AG08395 (cell line): ENCODE measurements at places on chromosomes 5 and 9.

DNA sequence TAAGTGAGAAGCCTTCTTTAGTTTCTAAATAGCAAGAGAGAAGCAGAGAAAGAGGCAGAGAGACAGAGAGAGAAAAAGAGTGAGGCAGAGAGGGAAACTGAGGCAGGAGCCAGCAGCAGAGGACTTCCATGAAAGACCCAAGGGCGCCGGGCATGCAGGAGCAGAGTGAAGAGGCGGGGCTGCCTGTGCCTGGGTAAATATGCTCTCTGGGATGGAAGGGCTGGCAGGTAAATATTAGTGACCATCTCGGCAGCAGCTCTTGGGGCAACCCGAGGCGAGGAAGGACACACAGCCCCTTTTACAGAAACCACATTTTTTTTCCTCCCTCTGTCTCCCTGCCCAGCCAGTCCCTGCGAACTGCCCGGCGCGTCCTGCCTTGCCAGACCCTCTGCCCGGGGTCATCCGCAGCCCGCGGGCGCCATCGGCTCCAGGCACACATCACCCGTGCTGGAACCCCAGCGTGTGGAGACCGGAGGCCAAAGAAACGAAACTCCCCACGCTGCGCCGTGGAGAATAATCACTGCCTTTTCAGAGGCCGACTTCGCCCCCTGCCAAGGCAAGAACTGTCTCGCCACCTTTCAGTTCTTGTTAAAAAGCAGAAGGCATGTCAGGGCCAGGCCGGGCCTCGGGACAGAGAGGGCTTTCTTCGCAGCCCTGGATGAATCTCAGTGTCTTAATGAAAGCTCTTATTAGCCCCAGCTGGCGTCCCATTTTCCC is 61.3 kb downstream of the BOD1 start:
- no peak for DNase-seq

DNA sequence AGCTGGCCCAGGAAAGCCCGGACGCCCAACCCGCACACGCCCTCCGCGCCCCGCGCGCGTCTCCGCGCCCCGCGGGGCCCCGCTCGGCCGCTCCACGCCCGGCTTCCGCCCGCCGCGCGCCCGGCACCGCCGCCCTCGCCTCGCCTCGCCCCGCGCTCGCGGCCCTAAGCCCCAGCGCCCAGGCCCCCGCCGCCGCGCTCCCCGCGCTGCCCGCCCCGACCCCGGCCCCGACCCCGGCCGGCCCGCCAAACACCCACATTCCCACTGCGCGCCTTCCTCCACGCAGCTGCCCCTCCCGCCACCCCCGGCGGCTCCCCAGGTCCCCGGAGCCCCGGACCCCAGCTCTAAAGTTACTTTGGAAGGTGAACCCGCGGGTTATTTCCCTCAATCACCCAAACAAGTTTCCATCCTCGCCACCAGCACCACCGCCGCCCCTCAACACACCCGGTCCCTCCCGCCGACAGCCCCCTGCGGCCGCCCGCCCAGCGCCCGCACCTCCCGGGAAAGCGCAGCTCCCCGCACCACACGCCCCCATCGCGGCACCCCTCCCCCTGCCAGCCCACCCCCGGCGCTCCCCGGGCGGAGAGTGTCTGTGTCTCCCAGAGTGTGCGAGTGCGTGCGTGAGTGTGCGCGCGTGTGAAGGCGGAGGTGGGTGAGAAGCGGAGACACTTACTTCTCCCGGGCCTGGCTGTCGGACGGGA is 439 bp downstream of the SSBP2 start:
- DNase-seq: peak; percentile 22

DNA sequence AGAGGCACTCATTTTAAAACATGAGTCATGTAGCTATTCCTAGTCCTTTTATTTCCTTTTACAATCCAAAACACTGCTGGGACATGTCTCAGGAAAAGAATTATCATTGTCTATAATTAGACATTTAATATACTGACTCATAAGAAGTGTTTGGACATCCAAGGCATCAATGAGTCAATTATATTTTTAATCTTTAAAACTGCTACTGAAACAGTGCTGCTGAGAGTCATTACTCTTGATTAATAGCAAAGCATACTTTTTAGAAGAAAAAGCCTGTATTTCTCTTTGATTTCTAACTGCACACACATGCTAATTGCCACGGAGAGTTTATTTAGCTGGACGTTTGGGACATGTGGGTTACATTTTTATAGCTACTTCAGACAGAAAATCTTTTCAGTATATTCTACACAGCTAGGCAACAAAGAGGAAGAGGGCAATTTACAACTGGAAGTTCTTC is 1249.0 kb upstream of the CDH18 start:
- no peak for DNase-seq

DNA sequence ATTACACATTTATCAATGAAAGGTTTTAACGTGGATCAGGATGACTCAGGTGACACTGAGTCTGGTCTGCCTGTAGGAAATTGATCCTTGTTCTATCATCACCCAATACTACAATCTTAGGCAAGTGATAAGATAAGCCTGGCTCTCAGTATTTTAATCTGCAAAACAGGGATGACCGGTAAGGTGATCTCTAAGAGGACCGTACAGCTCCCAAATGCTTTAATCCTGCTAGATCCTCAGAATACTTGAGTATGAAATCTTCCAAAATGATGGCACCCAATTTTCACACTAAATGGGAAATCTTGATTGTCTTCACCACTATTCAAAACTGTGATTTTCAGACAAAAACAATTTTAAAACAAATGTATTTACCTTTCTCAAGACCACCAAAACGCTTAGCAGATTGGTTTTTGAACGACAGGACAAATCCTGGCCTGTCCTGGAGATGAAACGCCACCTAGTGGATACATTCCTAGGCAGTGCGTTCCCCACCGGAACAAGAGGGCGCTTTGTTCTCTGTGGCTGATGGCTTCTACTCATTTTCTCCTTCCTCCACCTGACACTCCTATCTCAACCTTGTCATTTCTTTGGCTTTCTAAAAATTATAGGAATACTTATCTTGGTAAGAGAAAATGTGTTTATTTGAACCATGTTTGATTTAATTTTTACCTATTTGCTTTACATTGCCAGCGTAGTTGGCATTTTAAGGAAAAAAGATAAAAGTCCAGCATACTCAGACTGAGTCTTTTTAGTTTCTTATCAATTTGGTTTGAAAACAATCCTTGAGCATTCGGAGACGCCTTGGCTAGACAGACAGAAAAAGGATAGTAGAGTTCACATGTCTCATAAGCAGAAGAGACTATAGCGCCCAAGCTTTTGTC is 41.2 kb upstream of the VCAN start:
- DNase-seq: peak; percentile 54

- peak; percentile 47 for DNase-seq
Observed at GRCh38 chr5:167916706-167917105, 374.7 kb upstream of the WWC1 start.

GRCh38 chr9:76643399-76644117 is 120.7 kb upstream of the PCA3 start:
- no peak for DNase-seq

GRCh38 chr9:33227741-33228140 is 12.2 kb upstream of the SPINK4 start:
- no peak for DNase-seq

GRCh38 chr5:115320006-115320405 is 23.6 kb upstream of the CCDC112 start:
- DNase-seq: no peak

DNA sequence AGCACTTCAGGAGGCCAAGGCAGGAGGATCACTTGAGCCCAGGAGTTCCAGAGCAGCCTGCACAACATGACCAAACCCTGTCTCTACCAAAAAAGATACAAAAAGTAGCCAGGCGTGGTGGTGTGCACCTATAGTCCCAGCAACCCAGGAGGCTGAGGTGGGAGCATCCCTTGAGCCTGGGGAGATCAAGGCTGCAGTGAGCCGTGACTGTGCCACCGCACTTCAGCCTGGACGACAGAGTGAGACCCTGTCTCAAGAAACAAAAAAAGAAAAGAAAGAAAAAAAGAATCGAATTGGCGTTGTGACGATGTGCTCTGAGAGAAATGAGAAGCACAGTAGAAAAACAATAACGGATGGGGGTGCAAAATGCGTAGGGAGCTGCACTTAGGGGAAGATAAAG is 101.4 kb downstream of the NDFIP1 start:
- no peak for DNase-seq

DNA sequence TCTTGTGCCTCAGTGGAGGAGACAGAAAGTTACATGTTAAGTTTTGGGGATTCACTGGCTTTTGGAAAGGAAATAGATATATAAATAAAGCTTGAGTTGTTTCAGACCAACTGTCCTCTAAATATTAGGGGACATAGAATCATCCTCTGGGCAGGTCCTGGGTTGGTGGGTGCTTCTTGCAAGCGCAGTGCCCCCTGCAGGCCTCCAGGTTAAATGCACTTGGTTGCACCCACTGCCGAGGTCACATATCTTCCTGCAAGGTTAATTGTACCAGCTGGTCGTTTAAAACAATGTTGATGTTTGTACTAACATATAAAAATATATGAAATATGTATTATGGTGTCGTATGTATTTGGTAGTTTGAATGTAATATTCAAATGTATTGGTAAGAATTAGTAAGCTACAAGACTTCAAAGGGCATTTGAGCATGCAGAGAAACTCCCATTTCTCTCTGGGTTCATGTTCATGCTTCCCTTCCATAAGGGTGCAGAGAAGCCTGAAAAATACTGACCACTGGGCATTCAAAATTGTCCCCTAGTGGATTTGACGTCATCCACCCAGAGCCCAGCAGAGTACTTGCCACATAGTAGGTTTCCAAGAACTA is 87.0 kb downstream of the ZNF618 start:
- peak; percentile 55 for DNase-seq

DNA sequence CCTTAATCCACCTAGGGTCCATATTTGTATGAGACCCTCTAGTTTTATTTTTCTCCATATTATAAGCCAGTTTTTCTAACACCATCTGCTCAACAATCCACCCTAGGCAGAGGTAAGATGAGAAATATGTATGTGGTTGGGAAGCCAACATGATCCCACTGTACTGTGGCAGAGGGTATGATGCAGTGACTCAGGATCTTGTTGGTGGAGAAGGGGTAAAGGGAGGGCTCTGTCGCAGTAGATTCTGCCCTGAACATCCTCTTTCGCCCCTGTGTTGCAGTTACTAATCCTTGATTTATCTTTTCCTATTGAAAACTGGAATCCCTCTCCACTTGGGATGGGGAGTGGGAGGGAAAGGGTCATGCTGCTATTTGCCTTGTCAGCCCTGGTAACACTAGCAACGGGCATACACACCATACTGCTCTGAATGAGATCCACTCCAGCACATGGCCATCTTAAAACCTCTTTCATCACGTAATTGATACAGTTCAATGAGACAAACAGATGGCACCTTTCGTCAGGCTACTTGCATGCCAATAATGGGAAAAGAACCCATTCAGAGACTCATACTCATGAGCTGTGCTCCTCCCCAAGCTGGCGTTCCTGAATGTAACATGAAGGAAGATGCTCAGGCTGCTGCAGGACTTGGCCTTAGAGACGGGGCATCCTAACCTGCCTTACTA is 63.0 kb downstream of the ADAMTS12 start:
- DNase-seq: no peak

DNA sequence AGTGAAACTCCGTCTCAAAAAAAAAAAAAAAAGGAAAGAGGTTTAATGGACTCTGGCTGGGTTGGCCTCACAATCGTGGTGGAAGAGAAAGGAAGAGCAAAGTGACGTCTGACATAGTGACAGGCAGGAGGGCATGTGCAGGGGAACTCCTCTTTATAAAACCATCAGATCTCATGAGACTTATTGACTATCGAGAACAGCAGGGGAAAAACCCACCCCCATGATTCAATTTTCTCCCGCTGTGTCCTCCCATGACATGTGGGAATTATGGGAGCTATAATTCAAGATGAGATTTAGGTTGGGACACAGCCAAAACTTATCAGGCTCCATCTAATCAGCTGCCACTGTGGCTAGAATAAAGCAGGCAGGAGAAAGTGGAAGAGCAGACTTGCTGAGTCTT is 610.4 kb upstream of the NUDT12 start:
- DNase-seq: no peak

DNA sequence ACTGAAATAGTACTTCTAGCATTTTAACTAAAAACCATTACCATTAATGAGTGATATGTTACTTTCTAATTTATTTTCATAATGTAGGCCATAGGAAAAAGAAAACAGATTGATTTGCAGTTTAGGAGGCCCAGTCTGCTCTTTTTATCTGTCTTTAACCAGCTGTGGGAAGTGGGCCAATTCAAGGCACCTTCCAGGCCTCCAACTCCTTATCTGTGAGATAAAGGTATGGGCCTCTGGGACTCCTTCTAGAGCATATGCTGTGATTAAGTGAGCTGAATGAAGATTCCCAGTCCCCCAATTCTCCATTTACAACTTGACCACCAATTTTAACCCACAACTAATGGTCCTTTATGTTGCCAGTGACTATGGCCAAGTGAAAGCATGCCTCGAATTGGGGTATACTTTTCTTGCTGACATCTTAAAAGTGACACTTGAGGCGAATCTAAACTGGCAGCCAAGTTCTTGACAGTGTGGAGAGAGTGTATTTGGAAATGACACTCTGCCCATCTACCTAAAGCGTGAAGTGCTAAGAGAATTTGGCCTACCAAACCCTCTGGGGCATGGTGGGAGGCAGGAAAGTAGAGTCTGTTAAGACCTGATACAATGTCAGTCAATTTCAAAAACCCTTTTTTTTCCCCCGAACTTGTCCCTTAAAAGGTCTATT is 88.3 kb downstream of the PIK3R1 start:
- no peak for DNase-seq

GRCh38 chr5:172339264-172340180 is 56.0 kb upstream of the UBTD2 start:
- DNase-seq: no peak

GRCh38 chr5:66551945-66552344 is 44.2 kb upstream of the MAST4 start:
- DNase-seq: no peak

DNA sequence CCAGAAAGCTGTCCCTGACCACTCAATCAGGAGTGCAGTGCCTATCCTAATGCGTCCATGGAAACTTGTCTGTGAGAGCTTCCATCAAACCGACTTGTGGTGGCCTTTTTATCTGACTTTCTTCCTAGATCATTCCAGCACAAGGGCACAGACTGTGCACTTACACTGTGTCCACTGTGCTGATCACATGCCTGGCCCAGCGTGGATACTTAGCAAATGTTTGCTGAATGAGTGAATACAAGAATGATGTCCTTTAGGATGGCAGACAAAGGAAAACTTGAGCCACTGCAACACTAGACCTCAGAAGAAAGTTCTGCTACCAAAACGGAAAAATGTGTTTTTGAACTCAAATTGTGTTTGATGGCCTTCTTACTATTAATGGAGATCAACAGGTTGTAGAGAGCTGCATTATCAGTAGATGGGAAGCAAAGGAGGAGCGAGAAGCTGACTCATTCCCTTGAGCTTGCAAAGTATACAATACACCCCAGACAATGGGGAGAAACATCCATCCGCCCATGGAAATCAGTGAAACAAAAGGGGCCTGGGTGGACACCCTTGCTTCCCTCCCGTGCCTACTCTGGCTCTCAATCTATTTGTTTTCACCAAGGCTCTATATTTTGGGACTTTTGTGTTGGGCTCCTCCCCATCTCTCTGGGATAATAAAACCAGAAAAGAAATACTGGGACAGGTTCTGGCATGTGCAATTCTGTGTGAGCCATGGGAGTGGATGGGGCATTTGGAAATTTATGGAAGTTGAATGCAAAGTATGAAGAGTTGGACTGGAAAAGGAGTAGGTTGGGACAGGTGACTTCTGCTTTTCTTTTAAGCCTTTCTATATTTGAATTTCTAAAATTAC is 76.2 kb upstream of the ZFAND5 start:
- no peak for DNase-seq

GRCh38 chr5:174311531-174312269 is 266.2 kb downstream of the NSG2 start:
- DNase-seq: peak; percentile 65
